ENCODE measurements at places on chromosomes 3 and 15.

DNA sequence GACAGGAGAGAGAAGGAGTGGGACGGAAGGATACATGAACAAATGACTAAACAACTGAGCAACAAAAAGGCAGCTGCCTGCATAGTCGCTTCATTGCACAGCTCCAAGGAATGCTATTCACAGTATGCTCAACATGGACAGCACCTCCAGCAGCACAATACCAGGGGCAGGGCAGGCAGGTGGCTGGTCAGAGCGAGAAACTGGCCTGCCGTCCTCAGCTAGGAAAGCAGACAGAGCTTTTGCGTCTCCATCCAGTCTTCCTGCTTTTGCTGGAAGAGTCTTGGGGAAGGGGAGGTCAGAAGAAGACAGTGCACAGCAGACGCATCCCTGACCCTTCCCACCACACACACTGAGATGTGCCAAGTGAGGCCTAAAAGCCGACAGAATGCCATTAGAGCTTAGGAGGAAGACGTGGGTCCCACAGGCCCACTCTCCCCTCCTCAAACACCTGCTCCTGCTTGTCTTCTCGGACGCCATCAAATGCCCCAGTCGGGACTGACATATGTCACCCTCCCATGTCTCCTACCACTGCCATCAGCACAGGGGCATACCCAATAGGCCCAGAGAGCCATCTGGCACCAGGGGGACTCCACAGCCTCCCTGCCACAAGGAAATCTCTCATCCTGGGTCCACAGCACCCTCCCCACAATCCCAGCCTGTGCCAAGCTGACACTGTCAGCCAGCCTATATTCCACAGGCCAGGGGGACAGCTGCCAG, 3.9 kb downstream of the RAB6B start:
- no peak for DNase-seq

GRCh38 chr3:125394406-125394805, 19.3 kb upstream of the ZNF148 start:
- no peak for DNase-seq

DNA sequence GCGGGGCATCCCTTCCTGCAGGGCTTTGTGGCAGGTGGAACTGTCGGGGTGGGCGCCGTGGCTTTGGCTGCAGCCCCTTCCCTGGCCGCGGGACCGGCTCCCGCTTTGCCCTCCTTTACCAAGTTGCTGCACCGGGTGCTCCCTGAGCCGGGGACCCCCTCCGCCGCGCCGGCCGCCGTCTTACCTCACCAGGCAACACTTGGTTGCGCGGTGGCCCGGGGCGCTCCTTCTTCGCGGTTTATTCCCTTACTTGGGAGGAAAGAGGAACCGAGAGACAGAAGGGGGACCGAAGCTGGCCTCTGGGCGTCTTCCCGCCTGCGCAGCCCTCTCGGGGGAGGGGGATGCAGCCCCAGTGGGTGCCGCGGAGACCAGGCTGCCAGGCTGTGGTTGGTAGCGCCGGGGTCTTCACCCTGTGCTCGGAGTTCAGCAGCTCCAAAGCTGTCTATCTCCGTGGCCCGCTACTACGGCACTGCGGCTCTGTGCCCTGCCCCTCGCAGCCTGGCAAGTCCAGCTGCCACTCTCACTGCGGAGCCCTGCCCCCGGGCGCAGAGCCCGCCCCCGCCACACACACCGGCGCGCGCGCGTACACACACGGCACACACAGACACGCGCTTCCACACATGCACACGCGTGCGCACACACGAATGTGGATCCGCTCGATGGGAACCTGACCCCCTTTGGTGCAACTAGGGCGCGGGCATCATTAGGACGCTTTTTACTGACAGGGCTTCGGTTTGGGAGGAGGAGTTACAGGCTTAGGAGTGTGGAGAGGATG, at the start of gene DGKG:
TSS of gene DGKG (minus strand) at position 473 of the 775 bp plus-strand sequence. CDS start 41,775 bp downstream, outside the sequence.
- DNase-seq, result peak; percentile 70

DNA sequence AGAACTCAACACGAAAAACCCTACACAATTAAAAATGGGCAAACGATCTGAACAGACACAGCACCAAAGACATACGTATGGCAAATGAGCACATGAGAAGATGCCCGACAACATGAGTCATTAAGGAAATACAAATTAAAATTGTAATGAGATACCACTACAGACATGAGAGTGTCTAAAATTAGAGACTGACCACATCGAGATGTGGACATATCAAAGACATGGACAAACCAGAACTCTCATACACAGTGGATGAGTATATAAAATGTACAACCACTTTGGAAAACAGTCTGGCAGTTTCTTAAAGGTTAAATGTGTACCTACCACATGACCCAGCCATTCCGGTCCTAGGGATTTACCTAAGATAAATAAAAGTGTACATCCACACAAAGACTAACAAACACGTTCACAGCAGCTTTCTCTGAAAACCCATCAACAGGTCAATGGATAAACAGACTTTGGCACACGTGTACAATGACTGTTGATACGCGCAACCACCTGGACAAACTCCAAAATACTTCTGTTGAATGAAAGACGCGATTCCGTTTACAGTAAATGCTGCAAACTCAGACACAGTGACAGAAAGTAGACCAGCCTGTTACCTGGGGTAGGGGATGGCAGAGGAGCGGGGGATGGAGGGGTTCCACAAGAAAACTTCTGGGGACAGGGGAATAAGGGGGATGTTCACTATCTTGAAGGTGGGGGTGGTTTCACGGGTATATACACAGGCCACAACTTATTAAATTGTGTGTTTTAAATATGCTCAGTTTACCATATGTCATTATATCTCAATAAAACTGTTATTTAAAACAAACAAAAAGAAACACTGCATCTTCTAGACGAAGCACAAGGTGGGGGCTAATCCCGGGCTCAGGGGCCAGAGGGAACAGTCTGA, 2.1 kb downstream of the TNK2 start:
- peak; percentile 80 for DNase-seq

- DNase-seq, result no peak
Observed at GRCh38 chr3:11706604-11707003, 62.9 kb upstream of the VGLL4 start.

DNA sequence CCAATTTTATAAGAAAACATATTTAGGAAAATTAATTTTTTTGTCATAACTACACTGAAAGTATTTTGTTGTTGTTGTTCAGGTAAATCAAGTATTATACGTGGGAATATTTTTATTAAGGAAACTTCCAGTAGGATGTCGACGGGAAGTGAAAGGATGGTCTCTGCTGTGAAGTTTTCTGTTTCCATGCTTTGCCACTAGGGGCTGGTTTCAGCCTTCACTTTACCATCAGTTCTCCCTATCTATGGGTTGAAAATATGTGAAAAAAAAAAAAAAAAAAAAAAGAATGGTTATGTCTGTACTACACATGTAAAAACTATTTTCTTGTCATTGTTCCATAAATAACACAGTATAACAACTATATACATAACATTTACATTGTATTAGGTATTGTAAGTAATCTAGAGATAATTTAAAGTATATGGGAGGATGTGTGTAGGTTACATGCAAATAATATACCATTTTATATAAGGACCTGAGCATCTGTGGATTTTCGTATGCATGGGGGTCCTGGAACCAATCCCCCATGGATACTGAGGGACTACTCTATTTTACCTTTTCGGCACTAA, 136.7 kb downstream of the SMAD6 start:
- DNase-seq, result peak; percentile 48

- DNase-seq, result no peak
Observed at GRCh38 chr3:138132239-138132638, at the start of gene A4GNT. A4GNT (minus strand) TSS chr3:138132390; CDS start chr3:138131256, 1,134 bp downstream.

DNA sequence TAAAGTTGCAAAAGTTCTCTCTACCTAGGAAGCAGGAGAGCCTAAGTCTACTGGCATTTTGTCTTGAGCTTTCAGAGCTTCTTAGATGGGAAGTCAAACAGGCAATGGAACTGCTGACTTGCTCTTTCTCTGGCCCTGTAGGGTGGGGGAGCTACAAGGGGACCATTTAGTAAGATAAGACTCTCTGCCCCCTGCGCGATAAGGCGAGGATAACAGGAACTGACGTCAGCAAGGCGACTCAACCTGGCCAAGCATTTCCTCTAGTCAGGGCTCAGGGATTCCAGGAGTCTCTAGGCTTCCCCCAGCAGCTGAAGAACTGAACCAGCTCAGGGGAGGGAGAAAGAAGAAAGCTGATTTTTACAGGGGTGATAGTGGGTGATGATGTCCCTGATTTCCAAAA, 5.8 kb downstream of the RARB start:
- no peak for DNase-seq

DNA sequence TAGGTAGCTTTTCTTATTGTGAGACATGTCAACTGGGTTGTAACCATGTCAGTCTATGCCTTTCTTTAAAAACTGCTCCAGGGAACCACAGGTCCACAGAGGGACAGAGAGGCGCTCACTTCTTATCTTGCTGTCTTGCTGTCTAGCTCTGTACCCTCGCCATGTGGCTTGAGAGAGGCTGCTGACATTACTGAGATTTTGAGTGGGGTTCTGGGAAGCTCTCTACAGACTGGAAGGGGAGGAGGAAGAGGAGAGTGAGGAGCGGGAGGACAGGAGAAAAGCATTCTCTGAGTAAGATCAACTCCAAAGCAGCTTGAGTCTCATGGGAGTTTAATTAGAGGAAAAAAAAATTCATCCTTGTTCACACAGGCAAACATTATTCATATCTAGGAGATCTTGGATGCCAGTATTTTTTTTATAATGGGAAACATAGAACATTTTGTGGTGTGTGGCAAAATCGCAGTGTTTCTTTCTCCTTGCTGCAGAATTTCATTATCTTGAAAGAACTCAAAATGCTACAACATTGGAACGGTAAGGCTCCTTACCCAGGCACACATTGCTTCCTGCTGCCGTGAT, 1037.0 kb upstream of the NR2F2 start:
- no peak for DNase-seq

DNA sequence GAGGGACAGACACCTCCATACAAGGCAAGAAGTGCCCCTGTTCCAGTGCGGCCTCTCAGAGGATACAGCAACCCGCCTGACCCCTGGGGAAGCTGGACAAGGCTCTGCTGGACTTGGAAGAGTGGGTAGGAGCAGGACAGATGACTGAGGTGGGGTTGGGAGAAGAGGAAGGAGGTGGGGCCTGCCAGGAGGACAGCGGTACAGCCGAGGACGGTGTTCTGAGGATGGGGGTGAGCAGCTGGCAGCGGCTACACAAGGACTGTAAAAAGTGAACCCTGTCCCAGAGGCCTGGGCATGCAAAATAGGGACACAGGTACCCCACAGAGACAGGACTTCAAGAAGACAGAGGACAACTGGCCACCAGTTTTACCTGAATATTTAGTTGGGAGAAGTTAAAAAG, 23.5 kb upstream of the ELP6 start:
- no peak for DNase-seq

GRCh38 chr3:128804811-128805155, 74.6 kb upstream of the ACAD9 start:
- DNase-seq, result peak; percentile 76

DNA sequence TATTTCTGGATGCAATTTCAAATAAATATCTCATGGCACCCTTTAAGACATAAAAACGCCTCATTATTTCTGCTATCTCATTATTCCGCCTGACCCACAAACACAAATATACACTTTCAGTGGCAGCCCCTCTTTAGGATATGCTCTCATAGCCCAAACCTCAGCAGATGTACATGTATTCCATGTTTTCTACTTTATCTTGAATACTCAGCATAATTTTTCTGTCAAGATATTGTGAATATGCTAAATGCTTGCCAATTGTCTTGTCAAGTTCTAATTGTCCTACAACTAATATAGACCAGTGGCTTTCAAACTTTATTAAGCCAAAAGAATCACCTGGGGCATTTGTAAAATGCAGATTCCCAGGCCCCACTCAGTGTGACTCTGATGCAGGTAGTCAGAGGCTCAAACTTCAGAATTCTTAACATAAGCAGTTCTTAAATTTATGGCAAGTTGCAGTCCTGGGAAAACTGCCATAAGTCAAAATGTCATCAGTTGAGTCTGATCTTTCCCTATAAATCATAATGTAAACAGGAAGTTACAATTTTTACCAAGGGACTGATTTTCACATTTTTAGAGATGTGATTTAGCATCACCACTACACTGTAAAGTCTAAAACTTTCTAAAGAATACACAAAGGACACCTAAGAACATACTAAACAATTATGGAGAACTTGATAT, 135.1 kb downstream of the TBL1XR1 start:
- DNase-seq, result no peak

- DNase-seq, result peak; percentile 14
Observed at GRCh38 chr3:39378088-39378487, 5.1 kb upstream of the SLC25A38 start.

- DNase-seq, result no peak
Observed at GRCh38 chr3:142272200-142272891, 47.0 kb upstream of the GK5 start.

DNA sequence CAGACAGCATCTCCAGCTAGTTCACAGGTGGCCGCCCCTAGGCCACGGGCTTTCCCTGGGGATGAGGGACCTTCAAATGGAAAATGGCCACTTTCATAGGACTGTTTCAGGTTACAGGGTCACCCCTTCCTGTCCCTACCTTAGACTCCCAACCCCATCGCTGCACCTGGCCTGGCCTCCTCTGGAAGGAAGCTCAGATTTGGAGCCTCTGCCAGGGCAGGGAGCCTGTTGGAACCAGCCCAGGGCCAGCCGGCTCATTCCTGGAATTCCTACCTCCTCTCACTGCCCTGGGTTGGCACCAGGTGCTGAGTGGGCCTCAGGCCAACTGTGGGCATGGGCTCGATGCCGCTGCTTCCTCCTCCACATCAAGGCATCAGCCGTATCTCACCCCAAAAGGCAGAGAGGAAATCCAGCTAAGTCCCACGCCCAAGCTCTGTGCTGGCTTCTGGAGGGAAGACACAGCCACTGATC, 42.2 kb downstream of the KLHL25 start:
- no peak for DNase-seq

- no peak for DNase-seq
Observed at GRCh38 chr3:70984776-70985482, 598.6 kb downstream of the FOXP1 start.

DNA sequence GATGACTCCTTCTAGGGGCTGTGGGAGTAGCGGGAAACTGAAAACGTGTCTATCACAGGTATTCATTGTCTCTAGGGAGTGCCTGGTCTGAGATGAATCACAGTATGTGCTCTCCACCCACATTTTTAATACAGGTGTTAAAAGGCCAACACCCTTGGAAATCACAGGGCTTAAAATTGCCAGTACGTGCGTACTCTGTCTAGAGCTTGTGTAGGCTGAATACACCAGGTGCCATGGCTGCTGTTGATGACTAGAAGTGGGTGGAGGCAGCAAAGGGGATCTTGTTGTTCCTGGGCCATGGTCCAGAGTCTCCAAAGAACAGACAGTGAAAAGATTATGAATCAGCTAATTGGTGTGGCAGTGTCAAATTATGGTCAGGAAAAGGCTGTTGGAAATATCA, 35.1 kb upstream of the P3H2 start:
- DNase-seq, result no peak

- DNase-seq, result no peak
Observed at GRCh38 chr3:155745795-155746550, 1.1 kb upstream of the PLCH1 start.
